ENCODE measurements at places on chromosomes 1 and 21.

DNA sequence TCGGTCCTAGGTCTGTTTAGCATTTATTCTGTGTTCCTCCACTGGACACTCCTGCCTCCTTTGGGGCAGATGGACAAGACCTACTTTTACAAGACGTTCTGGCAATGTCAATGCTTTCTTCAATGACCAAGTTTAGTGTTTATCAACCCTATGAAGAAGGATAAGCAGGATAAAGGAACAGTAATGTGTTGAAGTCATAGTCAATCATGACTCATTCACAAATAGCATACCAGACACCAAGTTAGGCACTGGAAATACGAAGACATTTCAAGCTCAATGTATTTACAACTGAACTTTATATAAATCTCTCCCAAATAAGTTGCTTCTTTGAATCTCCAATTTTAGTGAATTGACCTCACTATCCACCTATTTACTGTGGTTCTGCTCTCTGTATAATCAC, 4.8 kb upstream of the SLC35D1 start:
- DNase-seq: no peak

DNA sequence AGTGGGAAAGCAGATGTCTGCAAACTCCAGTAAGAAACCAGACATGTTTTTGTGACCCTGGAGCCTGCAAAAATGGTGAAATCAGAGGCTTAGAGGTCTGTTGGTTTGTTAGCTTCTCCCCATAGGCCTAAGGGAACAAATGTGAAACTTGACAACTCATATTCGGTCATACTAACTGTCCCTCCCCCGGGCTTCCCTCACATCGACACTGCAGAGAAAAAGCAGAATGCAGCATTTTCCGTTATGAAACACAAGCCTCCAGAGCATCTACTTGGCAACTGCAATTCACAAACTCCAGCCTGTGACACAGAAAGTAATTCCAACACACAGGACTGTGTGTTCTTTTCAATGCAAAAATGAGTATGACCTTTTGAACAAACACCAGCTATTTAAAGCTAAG, 3.7 kb downstream of the KCNA2 start:
- no peak for DNase-seq

GRCh38 chr1:183516725-183517124, 44.4 kb downstream of the SMG7 start:
- DNase-seq: no peak

DNA sequence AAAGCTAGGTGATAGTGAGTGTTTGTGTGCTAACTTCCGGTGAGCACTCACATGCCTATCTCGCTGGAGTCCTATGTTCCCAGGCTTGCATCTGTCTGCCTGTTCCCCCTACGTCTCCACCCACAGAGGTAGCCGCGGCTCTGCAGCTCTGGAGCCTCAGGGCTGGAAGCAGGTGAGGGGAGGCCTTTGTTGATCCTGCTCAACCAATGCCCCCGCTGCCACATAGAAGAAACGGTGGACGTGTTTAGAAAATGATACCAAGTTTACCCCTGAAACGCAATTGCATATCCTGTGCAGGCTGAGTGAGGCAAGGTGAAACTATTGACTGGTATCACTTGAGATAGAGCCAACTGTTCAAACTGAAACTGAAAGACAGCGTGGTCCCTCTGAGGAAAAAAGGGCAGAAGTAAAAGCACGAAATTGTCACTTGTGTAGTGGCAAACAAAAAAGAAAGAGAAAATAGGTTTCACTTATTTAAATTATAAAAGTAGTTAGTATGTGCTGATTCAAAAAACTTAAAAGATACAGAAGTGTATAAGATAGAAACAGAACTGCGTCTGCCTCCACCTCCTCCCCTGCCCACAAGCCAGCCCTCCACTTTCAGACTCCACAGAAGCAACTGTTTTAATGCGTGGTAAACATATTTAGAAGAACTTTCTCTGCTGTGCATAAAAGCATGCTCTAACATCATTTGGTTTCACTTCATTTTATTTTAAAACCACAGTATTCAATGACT, 38.6 kb upstream of the ETS2 start:
- DNase-seq: peak; percentile 93

DNA sequence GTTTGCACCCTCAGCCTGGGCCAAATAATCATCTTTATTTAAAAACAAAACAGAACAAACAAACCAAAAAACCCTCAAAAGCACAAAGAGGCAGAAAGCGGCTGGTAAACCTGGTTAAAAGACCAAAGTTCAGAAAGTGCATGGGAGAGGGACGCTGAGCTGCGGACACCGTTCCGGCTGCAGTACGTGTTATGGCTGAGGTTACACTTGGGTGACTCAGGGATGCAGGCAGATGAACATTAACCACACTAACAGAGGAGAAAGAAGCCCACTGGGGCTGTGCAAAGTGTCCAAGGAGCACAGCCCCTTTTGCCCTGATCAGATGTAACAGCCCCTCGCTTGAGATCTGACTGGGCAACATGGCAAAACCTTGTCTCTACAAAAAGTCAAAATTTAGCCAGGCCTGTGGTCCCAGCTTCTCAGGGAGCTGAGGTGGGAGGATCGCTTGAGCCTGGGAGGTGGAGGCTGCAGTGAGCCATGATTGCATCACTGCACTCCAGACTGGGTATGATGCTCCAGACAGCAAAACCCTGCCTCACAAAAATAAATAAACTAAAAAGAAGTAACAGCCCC, 28.3 kb downstream of the GPR157 start:
- no peak for DNase-seq

GRCh38 chr1:20848162-20848561, 61.1 kb upstream of the HP1BP3 start:
- no peak for DNase-seq

DNA sequence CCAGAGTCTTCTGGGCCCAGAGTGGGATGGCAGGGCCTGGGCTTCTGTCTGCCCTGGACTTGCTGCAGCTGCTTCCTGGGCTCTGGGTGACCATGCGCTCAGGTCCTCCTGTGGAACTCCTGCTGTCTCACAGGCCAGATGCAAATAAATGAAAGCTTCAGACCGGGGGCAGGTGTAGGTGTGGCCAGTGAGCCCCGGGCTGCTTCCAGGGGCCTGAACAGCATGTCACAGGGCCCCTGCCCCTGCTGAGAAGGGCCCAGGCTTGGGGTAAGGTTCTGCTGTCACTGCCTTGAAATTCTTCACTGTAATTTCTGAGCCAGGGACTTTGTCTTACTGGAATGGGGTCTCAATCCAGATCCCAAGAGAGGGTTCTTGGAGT, 2.5 kb upstream of the PKNOX1 start:
- no peak for DNase-seq

DNA sequence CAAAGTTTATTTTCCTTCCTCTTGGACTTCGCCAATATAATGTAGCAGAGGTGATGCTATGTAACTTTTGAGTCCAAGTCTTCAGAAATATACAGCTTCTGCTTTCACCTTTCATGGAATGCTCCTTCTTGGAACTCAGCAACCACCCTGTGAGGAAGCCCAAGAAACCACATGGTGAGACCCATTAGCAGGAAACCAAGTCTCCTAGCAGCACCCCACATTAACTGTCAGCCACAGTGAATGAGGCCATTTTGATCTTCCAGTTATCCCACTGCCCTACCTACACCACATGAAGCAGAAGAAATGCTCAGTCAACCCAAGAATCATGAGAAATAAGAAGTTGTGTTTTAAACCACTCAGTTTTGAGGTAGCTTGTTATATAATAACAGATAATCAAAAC, 58.2 kb downstream of the PAPPA2 start:
- DNase-seq: no peak

DNA sequence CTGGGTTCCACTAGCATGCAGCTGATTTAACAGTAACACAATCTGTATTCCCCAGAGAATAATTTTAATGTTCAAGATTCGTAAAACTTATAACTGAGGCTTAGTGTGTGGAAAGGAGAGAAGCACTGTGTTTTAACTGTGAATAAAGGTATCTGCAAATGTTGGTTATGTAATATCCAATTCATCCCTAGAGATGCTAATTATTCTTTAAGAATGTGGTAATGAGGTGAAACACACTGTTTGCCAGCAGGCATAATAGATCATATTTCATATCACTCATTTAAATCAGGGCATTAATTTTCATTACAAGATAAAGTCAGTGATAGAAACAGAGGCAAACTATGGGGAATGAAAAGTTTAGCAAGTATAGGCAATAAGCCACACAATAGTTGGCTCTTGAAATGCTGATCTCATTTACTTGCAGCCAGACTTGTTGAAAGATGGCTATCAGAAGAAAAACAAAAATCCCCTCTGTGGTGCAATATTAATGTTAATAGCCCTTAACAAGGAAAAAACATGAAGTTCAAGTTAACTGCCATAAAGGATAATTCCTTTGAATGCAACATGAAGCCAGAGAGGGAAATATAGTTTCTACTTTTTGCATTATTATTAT, 33.4 kb downstream of the HMCN1 start:
- DNase-seq: no peak

- no peak for DNase-seq
These were observed 10.4 kb upstream of the FOXE3 start for GRCh38 chr1:47405697-47406096.

GRCh38 chr1:181141431-181141910, 53.0 kb downstream of the IER5 start:
- peak; percentile 87 for DNase-seq

GRCh38 chr1:115467196-115467595, 129.1 kb upstream of the NGF start:
- DNase-seq: no peak

DNA sequence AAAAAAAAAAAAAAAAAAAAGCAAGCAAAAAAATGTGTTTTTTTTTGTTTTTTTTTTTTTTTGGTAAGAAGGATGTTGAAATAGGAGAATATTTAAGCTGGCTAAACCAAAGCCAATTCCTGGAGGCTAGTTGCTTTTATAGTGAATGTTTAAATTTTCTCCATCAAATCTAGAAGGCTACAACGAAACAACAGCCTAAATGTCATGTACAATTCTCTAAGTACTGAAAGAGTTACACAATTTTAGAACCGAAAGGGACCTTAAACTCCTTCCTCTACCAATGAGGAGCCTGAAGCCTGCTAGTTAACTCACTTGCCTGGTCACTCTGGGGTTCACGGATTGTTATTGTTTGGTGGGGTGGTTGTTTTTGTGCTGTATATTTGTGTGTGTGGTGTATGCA, 3.5 kb downstream of the WLS start:
- no peak for DNase-seq

DNA sequence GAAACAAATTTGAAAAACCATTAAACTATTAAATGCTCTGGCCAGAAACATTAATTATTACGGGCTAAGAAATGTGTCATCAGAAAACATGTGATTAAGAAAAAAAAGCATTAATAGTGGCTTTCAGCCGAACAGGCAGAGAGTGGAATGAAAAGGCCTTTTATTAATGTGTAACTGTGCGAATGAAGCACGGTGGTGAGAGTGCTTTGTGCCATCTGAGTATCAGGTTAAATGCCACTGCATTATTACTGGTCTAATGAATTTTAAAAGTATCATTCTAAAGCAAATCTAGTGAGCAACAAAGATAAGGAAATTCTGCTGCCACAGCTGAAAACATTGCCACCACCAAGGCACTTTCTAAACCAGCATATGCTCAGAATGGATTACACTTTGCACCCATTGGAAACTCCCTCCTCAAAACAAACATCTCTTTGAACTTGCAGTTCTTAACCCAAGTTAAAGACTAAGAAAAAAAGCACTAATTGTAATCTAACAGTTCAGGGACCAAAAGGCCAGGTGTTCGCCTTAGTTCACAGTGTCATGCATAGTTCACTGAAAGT, 30.0 kb upstream of the SSX2IP start:
- no peak for DNase-seq

DNA sequence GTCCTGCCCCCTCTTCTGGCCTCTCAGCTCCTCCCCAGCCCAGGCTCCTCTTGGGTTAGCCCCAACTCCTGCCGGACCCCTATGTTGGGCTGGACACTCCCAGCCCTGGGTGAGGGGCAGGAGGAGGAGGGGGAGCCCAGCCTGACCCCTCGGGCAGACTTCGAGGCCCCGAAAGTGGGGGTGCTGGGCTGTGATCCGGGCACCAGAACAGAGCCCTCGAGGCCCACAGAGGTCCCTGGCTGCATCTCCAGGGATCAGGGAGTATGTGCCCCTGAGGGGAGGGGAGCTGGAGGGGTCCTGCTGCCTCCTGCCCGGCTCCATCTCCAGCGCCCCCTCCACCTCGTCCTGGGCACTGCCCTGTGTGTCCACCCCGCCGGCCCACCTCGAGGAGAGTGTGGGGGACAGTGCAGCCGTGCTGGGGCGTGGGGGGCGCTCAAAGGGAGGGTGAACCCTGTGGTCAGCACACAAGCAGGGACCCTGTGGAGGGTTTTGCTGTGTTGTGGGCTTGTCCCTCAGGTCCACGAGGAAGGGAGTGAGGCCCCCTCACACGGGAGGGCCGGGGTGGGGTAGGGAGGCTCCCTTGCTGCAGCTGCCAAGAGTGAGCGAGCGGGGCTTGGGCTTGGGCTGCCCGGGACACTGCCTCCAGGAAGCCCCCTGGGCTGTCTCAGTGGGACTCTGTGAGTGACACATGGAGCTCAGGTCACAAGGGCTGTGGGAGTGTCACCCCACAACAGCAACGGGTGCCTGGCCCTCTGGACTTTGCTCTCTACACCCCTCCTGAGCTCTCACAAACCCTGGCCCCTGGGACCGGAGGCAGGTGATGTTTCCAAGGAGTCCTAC, 54.4 kb downstream of the COL18A1 start:
- no peak for DNase-seq

DNA sequence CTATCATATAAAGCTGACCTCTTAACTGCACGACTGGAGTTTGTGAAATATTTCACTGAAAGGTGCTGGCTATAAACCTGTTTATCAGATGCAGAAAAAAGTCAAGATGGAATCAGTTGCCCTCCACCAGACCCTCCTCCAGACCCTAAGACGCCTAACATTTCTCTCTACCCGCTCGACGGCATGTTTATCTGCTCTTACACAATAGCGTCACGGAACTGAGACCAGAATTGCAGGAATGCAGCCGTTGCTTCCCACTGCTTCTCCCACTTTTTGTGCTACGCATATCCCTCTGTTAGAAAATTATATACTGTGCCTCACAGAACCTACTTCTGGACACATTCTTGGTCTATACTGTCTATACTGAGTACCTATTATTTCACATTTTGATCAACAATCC, 28.2 kb upstream of the FAM131C start:
- no peak for DNase-seq

- no peak for DNase-seq
These were observed 412.4 kb upstream of the CAMK1G start for GRCh38 chr1:209171151-209171550.

DNA sequence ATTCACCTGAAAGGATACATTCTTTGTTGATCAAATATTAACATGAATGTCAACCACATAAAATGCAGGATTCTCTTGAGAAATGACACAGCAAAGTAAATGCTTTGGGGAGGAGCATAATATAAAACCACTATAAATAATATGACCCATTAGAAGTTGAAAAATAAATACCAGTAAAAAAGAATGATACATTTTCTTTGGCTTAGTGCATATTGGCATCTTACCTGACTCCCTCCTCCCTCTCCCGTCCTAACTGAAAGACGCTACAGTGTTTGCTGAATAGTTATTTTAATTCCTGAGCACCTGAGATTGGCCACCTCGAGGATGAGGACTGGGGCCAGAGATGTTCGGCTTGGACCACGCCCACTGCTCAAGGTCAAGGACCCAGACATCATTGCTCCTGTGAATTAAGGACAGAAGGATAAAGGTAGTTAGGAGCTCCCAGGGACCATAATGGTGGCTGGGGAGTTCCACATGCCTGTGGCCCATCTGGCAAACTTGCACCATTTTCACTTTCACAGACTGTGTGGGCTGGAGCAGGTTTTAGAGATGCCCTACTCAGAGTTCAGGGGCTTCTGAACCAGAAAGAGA, 16.4 kb upstream of the CPLANE2 start:
- no peak for DNase-seq

Data from activated CD4-positive, alpha-beta T cell treated with anti-CD3 and anti-CD28 coated beads, Interleukin-2, amount 10 ng/mL, durations not matched to agents 24 days and 14 days (primary cell).